Aorta (tissue), 5 donors: ENCODE measurements at places on chromosomes 1 and 21. TPM values are rescaled to one million over a fixed set of nuclear protein-coding genes. Genes with fewer than 3 reads are reported as not detected.

- DNase-seq = peak; percentile 78
Measured at GRCh38 chr1:41379738-41380130, 18.5 kb downstream of the FOXO6 start.

The KRTAP12-2 gene
- not detected for total RNA-seq

DNA sequence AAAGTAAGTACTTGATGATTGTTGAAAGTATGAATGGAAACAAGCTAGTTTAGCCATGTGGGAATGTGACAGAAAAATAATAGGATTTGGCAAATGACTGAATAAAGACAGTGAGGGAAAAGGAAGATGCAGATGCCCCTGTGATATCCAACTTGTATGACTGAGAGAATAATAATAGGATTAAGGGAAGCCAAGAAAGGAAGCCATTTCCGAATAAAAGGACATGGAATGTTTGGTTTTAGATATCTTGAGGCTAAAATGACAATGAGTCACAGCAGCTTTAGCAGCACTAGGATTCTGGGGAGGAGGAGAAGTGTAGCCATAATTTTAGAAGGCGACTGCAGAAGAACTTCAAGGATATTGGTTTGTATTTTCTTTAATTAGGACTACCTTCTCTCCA, 109.2 kb downstream of the TTLL7 start:
- DNase-seq = no peak

DNA sequence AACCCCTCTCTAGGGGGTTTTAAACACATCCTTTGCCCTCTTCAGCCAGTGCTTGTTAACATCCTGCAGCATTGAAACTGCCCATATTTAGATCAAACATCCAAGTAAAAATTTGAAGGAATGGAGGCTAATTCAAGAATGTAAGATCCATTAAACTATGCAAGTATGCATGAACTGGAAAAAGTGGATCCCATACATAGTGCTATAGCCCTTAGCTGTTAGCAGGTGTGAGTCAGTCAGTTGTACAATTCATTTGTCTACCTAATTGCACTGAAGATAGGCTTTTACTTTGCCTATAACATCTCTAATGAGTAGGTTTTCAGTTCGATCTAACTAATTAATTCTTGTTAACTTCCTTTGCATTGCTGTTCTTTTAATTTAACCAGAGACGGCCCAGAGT, 270.9 kb downstream of the LMO4 start:
- no peak for DNase-seq

- no peak for DNase-seq
Measured at GRCh38 chr1:83709662-83710061, 289.3 kb downstream of the TTLL7 start.
